ENCODE measurements at places on chromosomes 12 and 14.

DNA sequence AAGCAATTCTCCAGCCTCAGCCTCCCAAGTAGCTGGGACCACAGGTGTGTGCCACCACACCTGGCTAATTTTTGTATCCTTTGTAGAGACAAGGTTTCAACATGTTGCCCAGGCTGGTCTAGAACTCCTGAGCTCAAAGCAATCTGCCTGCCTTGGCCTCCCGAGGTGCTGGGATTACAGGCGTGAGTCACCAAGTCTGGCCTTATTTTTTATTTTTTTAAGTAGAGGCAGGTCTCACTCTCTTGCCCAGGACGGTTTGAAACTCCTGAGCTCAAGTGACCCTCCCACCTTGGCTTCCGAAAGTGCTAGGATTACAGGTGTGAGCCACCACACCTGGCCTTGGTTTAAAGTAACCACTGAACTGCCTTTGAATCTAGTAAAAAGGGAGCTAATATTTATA, 56.8 kb downstream of the SPPL3 start:
- DNase-seq = no peak

DNA sequence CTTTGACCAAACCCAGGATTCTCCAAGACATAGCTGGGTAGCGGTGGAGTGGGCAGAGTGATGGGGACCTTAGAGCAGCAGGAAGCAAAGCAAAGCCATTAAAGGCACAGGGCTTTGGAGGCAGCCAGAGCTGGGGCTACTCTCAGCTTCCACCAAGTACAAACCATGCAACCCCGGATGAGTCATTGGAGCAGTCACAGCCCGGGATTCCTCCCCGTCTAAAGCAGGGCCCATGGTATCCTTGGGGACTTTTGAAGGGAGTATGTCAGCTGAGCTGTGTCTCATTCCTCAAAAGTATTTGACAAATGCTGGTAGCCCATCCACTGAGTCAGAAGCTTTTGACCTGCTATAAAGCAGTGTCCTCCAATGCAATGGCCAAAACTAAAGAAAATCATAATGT, 9.7 kb upstream of the IFI27 start:
- no peak for DNase-seq

DNA sequence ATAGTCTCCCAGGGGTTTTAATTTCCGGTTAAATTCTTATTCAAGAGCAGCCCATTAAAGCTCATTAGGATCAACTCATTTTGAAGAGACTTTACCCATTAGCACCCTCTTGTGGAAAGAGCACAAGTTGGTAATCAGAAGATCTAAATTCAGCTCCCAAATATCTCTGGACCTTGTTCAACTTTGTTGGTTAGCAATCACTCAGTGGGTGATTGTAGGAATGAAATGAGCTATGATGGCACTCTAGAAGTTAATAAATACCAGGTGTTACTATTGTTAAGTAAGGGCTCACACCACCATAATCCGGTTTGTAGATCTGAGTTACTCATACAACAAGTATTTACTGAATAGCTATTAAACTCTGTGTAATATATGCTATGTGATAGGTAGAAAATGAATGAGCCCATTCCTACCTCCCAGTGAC, 42.9 kb downstream of the TRIP11 start:
- DNase-seq = no peak

GRCh38 chr14:45284802-45285201, 31.8 kb upstream of the MIS18BP1 start:
- no peak for DNase-seq

DNA sequence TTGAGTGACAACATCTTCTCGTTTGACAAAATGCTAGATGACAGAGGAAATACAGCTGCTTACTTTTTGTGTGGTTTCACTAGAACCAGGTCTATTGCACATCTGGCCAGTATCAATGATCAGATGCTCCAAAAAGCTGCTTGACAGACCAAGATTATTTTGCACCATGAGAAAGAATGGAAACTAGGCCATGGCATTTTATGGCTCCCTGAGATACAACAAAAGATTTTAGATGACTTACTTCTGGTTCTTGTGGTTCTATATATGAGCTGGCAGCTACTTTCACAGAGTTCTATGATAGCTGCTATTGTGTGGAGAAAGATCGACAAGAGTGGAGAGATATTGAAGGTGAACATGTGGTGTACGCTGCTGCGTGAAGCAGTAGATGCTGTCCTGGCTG, 25.9 kb upstream of the PPFIBP1 start:
- no peak for DNase-seq

DNA sequence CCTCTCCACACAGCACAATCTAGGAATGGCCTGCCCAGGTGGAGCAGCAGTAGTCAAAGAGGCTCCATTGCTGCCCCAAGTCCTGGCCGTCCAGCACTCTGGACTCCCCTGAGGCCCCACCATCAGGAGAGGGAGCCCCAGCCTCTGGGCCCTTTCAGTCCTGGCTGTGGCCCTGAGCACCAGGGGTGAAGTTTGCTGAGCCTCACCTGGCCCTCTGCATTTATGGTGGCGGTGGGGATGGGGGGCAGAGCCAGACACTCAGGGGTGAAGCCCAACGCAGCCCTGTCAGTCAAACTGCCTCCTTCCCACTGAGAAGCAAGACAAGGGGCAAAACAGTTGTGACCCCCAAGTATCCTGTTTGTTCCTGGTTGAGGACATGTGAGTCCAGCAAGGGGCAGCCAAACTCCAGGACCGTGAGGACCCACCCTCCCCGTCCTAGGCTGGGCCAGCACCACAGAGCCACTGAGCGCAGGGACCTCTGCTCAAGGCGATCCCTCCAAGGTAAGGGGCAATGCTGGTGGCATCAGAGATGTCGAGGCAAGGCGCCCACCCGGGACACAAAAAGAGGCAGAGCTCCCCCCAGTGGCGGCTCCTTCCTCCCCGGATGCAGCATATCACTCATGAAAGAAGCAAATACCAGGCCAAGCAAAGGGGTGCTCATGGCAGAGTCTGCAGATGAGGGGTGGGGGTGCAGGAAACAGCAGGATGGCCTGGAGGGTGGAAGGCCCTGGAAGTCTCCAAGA, 4.8 kb upstream of the AMN start:
- DNase-seq = peak; percentile 40

- DNase-seq = no peak
Measured at GRCh38 chr12:4135919-4136605, 137.5 kb upstream of the CCND2 start.

DNA sequence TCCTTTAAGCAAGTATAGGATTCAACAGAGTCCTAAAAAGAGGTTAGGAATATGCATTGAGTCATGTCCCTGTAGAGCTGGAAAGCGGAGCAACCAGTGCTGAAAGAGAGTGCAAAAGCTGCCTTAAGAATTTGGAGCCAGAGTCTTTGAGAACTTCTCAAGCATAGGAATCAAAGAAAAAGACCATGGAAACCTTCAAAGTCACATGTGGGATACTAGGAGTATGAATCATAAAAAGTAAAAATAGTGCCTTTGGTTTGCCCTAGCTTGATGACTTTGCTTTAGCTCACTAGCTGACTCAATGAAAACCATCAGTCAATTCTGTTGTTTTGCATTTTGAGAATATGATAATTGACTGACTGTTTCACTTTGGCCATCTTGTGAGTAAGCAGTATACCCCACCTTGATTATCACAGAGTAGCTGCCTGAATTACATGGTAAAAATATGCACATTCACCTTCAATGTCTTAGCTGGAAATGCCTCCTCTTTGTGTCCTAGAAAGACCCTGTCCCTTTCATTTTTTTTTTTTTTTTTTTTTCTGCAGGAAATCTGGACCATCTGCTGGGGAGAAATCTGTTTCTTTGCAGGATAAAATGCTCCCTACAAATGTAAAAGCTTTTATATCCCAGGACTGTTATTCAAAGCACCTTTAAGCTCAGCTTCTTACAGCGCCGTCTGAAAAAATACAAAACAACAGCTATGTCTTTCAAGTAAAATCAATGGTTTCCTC, 248.6 kb upstream of the KRR1 start:
- DNase-seq = no peak

- no peak for DNase-seq
Measured at GRCh38 chr14:61977217-61977616, 215.0 kb downstream of the SNAPC1 start.

DNA sequence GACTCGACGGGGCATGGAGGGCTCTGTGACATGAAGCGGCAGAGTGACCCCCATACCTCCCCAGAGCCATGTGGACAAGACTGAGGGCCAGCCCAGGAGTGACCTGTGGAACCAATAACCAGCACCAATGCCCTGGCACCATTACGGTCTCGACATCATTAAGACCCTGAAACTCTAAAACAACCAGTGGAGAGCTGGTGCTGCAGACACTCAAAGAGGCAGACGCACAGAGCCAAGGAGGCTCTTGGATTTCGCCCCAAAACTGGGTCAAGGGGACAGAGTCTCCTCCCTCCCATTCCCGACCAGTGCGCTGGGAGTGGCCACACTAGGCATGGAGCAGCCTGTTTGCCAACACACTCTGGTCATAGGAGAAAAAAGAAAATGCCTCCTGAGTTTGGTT, 41.6 kb upstream of the VASH1 start:
- DNase-seq = no peak

GRCh38 chr14:58133739-58134138, 18.3 kb downstream of the ARMH4 start:
- no peak for DNase-seq

- no peak for DNase-seq
Measured at GRCh38 chr14:60861545-60862140, 119.2 kb downstream of the TRMT5 start.

GRCh38 chr12:120225200-120225558, 24.3 kb upstream of the RPLP0 start:
- no peak for DNase-seq

DNA sequence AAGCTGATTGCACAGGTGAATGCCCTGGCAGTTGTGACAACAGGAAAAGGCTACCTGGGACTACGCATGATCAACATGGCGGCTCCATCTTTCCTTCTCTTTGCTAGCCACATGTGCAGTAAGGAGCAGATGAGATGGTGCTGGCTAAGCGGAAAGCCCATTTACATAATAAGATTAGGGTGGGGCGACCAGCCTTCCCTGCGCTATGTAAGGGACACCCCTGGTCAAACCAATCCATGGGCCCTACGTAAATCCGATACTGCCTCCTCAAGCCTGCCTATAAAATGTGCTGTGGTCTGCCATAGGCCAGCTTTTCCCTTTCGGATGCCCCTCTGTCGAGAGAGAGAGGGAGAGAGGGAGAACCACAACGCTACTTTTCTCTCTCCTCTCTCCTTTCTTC, 31.0 kb upstream of the BTG1 start:
- no peak for DNase-seq

DNA sequence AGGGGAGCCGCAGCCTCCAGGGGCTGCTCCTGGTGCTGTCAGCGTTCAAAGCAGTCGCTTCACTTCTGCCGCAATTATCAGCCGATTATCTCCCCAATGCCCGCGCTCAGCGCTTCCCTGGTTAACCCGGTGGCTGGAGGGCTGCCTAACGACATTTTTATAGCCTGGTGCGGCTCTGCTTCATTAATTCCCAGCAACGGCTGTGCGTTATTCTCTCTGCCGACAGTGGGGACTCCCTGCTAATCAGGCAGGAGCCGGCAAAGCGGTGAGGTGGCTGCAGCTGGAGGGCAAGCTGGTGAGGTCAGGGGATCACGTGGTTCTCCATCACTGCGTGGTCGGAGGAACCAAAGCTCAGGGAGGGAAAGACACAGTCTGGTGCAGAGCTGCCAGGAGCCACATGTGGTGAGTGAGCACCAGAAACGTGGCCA, 62.9 kb downstream of the GLRX5 start:
- DNase-seq = peak; percentile 7

DNA sequence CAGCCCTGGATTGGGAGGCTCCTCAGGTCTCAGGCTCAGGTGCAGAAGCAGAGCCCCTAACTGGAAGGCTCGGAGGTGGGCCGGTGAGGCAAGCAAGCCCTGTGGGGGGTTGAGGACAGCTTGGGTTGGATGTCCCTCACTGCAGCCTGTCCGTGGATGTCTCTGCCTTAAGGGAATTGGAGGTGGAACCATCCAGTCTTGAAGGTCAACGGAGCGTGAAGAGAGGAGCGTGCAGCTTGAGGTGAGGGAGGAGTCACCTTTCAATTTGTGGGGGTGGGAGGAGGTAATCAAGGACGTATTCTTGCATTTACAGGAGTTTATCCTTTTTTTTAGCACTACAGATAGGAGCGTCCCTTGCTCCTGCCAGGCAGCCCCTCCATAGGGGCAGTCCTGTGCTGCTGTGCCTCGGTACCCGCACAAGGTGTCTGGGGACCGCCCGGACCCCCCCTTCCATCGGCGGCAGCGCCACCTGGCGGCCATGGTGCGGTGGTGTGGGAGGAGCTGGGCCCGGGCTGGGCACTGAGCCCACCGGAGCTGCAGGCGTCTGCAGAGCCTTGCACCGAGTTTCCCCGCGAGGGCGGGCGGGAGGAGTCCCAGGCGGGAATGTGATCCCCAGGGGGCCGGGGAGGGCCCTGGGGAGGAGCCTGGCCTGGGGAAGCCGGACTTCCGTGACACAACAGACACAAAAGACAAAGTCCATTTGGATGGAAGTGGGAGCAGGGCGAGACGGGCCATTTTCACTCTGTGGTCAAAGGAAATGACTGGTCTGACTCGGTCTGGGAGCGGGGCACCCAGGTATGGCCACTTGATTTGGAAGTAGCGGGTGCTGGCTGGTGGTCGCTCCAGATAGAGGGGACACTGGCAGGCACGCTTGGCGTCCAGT, 864 bp downstream of the DNAJC22 start:
- DNase-seq = peak; percentile 78

- no peak for DNase-seq
Measured at GRCh38 chr12:16610743-16611142, 4.8 kb upstream of the LMO3 start.

- DNase-seq = no peak
Measured at GRCh38 chr12:16560273-16560672, 45.7 kb downstream of the LMO3 start.

- DNase-seq = no peak
Measured at GRCh38 chr12:120134307-120134980, 17.9 kb upstream of the RAB35 start.

GRCh38 chr12:12443431-12443878, 86.6 kb downstream of the BORCS5 start:
- no peak for DNase-seq

DNA sequence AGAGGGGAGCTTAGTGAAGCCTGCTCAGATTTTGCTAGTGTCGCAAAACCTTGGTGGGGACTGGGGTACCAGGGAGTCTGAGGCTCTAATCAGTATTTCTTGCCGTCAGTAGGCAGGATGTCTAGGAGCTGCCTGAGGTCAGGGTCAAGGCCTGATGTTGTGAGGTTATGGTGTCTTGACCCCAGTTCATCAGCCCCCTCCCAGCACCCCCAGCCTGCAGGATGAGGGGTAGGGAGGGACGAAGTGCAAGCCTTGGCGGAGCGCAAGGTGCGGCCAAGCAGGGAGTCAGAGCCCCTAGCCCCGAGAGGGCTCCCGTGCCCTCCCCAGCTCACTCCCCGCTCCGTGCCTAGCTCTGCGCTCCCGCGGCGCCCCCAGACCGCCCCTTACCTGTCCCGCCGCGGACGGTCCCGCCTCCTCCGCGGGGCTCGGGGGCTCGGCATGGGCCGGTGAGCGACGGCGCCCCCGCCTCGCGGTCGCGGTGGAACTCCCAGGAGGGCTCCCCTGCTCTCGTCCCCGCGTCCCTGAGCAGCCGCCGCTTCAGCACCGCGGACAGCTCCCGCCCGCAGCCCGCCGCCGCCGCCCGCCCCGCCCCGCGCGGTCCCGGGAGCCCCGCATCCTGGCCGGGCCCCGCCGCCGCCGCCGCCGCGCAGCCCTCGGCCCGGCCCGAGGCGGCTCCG, 347 bp downstream of the SYNDIG1L start:
- peak; percentile 51 for DNase-seq

- no peak for DNase-seq
Measured at GRCh38 chr12:25975682-25976081, 17.2 kb downstream of the RASSF8 start.

All from left lung (tissue), 14 donors.